ENCODE measurements at places on chromosomes 2 and 18.

DNA sequence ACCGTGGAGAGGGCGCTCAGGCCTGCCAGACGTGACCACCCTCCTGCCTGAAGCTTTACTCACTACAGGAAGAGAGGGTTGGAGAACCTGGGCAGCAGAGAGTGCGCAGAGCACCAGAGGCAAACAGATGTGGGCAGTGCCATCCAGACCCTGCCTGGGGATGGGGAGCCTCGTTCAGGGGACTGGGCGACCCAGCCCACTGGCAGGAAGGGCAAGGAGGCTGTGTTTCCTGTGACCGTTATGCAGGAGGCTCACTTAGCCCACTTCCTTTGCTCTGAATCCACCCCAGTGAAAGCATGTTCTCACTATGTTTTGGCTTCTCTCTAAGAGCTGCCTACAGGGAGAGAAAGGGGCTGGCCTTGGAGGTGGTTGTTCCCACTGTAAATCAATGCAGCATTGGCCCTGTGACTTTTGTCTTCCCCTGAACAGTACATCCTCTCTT is 23.0 kb upstream of the ACKR3 start:
- DNase-seq, result no peak

GRCh38 chr18:60485201-60485600 is 112.6 kb upstream of the MC4R start:
- peak; percentile 77 for DNase-seq

DNA sequence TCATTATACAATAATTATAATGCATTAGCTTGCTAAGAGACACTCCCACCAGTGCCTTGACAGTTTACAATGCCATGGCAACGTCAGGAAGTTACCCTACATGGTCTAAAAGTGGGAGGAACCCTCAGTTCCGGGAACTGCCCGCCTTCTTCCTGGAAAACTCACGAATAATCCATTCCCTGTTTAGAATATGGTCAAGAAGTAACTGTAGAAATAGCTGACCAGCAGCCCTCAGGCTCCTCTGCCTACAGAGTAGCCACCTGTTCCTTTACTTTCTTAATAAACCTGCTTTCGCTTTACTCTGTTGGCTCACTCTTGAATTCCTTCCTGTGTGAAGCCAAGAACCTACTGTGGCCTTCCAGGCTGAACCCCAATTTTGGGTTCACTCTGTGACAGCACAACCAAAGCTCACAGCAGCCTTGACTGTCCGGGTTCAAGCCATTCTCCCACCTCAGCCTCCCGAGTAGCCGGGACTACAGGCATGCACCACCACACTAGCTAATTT is 20.0 kb upstream of the PTPN2 start:
- no peak for DNase-seq

DNA sequence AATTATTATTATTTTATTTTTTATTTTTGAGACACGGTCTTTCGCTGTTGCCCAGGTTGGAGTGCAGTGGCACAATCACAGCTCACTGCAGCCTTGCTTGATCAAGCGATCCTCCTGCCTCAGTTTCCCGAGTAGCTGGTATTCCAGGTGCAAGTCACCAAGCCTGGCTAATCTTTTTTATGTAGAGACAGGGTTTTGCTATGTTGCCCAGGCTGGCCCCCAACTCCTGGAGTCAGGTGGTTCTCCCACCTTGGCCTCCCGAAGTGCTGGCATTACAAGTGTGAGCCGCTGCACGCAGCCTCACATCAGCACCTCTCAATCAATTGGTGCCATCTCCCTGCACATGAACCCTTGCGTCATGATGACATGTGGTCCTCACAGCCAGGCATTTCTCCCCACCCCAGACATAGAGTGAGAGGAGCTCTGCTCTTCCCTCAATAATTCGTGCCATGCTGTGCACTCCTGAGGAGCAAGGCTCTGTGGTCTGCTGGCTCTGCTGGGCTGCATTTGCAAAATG is 5.9 kb downstream of the INPP5D start:
- no peak for DNase-seq

- no peak for DNase-seq
Observed at GRCh38 chr2:233456111-233456510, 101.8 kb downstream of the DGKD start.

DNA sequence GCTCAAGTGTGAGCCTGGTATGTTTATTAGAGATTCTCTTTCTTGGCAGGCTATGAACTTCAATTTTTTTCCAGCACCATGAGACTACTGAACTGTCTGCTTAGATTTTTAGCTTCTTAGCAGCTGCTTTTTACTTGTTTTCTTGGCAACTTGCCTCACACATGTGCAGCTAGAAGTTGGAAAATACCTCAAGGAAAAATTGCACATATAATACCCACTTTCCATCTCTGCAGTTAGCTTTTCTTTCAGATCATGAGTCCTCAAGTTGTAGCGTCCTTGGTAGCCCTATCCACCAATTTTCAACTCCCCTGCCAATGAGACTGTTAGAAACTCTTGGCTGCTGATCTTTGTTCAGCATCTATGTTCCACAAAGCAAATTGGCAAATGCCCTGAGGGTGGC is 302.1 kb downstream of the HRH4 start:
- no peak for DNase-seq

DNA sequence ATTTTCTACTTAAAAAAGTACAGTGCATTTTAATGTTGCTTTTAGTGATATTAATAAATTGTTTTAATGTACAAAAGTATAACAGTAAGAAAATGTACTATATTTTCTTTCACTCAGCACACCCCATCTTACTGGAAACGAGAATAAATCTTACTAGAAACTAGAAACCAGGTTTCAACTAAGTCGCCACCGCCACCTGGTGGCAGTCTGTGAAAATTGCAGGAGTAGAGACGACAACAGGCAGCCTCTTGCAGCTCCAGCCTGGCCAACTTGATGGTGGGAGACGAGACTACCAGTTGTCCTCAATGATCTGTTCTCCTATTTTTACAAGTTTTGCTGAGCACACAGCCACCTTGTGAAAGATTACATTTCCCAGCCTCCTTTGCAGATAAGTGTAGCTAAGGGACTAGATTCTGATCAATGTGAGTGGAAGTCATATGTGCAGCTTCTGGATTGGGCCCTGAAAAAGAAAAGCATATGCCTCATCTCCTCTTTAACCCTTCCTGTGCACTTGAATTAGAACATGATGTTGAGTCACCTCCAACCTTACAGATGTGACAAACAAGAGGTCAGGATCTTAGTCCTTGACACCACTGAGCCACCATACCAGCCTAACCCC is 8.7 kb downstream of the OTOF start:
- DNase-seq, result peak; percentile 40

DNA sequence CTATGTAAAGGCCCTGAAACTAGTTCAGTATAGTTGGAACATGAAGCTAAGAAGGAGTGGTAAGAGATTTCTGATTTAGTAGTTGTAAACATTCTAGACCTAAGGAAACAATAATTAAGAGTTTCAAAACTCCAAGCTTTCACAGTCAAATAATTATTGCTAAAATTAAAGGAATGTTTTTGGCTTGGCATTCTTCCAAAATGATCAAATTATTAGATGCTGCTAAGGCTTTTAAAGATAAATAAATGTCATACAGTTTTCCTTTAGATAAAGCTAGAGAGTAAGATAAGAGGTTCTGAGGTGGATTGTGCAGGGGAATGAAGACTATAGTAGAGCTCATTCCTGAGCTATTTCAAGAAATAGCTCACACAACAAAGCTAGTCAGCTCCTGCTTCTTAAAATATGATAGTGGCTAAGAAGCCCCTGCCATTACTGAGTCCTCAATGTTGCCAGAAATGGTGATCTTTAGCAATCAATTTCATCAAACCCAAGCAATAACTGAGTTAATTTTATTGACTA is 45.3 kb downstream of the ZC3H15 start:
- DNase-seq, result no peak

DNA sequence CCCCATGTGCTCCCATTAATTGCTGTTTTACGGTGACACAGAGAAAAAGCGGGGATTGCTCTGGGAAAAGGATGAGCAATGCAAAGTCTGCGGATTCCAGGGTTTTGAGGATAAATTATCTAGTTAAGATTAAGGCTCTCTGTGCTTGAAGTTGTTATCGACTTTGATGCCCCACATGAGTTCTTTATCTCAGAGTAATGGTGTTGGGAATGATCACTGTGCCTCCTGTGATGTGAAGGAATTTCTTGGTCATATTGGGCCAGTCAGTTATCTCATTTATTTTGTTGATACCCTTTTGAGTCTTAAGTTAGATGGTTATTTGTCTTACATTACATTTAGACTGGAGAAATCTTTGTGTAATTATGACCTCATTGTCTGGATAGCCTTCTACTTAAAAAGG is 184.6 kb upstream of the MEX3C start:
- DNase-seq, result no peak

GRCh38 chr2:151575338-151575737 is 158.9 kb downstream of the NEB start:
- peak; percentile 20 for DNase-seq

GRCh38 chr2:74226648-74227213 is 28.3 kb downstream of the MTHFD2 start:
- DNase-seq, result no peak

DNA sequence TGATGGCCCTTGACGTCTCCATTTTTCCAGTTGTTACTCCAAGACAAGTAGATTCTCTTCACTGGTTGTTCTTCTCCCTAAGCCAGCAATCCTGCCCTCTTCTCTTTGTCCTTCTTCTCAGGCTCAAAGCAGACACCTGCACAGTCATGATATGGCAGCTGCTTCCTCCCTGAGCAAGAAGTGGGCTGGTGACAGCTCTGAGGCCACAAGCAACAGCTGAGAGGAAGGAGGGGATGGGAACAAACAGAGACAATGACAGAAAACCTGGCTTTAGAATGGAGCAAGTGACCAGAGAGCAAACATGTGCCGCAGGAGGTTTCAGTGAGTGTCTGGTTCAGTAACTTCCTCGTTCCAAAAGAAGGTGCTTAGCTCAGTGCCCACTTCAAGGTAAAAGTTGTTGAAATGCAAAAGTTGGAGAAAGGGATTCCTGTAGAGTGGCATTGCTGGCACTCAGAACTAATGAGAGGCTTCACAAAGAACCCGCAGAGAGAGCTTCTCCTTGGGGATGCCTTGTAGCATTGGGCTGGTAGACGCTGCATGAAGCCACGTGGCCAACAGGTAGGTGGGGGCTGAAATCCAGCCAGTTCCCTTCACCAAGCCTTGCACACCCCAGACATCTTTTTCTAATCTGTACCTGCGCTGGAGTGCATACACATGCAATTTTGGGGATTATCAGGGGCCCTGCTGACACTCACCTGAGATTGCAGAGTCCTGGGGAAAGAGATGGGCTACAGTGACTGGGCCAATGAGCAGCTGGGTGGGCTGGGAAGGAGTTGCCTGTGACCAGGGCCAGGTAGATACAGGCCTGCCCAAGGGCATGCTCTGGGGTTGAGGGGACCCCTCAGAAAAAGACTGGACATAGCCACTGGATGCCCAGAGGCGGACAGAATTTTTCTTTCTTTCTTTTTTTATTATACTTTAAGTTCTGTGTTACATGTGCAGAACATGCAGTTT is 153.3 kb upstream of the RAB12 start:
- DNase-seq, result no peak

DNA sequence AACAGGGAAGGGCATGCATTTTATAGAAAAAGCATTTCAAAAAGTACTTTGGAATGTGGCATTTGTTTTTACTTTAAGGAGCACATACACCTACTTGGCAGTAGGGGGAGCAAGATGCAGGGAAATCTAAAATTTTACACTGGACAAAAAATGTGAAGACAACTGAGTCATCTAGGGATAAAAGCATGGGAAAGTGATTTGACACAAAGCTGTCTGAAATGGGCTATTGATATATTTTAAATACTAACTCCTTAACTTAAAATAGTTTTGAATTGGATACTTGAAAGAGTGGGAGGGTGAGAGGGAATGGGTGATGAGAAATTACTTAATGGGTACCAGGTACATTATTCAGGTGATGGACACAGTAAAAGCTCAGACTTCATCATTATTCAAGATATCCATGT is 15.8 kb downstream of the TMEM200C start:
- peak; percentile 51 for DNase-seq

GRCh38 chr2:26670931-26671460 is 21.5 kb upstream of the KCNK3 start:
- DNase-seq, result no peak

DNA sequence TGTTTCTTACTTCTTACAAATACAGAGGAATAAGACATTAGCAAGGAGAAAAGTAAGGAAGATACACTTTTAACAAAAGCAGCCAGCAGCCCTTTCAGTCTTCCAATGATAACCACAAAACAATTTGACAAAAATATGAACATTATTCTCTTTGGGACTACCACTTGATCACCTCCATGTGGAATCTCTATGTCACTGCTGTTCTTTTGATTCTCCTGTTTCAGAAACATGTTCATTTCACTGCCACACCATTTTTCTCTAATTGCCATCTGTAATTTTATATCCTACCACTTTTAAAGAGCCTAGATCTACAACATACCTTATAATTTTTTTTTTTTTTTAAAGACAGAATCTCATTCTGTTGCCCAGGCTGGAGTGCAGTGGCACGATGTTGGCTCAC is 10.9 kb downstream of the INO80D start:
- no peak for DNase-seq

DNA sequence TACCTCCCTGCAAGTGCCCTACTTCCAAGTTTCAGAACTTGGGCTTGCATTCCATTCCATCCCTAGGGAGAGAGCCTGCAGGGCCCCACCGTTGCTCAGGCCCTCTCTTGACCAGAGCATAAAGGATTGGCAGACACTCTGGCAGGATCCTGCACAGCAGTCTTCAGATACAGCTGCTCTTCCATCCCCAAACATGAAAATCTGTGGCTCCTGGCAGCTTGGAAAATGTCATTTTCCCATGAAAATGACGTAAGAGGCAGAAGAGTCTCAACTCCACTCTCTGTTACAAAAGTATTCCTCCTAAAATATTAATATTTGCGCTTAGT is 162.6 kb downstream of the GFPT1 start:
- peak; percentile 43 for DNase-seq

DNA sequence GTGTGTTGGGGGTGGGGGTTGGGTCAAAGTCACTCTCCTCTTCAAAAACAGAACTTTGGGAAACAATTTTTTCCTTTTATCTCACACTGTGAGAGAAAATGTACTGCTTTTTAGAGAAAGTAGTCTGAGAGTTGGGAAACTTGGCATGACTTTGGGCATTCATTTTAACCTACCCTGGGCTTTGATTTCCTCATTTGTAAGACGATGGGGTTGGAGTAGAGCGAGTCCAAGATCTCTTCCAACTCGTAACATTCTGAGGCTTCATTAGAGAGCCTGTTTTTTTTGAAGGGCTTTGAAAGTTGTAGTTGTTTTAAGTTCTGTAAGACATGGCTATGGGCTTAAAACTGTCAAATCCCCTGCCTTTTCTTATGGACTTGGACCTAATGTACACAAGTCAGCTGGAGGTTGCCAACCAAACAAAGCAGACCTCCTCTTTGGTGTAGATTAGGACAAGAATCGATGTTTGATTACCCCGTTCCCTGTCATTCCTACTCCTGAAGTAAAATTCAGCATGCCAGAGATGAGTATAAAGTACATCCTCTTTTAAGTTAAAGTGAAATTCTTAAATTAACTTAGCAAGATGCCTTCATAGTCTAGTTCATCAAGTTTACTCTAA is 8.4 kb downstream of the PHLPP1 start:
- no peak for DNase-seq

- no peak for DNase-seq
Observed at GRCh38 chr18:10419420-10420103, 34.9 kb upstream of the APCDD1 start.

GRCh38 chr2:5803547-5803946 is 111.4 kb downstream of the SOX11 start:
- DNase-seq, result peak; percentile 94

- no peak for DNase-seq
Observed at GRCh38 chr2:24153478-24153877, 21.4 kb upstream of the FAM228A start.

GRCh38 chr2:233245406-233245805 is 6.1 kb upstream of the ATG16L1 start:
- no peak for DNase-seq

GRCh38 chr2:6310256-6311215 is 555.2 kb downstream of the CMPK2 start:
- peak; percentile 14 for DNase-seq
